ENCODE measurements at places on chromosomes 13 and 19.

DNA sequence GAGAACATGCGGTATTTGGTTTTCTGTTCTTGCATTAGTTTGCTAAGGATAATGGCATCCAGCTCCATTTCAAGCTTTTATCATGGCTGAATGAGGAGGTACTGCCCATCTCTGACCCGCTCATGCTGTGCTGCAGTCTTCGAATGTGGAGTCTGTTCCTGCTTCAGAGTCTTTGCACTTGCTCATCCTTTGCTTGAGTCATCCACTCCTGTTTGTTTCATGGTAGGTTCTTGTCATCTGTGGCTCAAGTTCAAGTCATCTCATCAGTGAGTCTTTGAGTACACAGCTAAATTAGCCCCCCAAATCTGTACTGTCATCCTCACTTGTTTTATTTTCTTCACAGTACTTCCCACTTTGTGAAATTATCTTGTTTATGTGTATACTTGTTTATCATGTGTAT lies 5.4 kb downstream of the UCHL3 start:
- DNase-seq: no peak

DNA sequence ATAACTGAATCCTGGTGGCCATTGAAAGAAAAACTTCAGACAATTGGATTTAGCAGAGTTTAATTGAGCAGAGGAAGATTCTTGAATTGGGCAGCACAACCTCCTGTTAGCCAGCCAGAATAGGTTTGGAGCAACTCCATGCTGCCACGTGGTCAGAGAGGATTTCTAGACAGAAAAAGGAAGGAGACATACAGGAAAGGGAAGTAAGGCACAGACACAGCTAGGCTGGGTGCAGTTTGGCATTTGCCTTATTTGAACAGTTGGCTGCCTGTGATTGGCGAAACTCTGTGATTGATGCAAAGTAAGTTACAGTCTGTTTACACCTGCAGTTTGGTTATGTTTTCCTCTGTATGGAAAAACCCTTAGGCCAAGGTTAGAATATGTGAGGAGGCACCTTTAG lies 85.8 kb upstream of the SPATA13 start:
- no peak for DNase-seq

DNA sequence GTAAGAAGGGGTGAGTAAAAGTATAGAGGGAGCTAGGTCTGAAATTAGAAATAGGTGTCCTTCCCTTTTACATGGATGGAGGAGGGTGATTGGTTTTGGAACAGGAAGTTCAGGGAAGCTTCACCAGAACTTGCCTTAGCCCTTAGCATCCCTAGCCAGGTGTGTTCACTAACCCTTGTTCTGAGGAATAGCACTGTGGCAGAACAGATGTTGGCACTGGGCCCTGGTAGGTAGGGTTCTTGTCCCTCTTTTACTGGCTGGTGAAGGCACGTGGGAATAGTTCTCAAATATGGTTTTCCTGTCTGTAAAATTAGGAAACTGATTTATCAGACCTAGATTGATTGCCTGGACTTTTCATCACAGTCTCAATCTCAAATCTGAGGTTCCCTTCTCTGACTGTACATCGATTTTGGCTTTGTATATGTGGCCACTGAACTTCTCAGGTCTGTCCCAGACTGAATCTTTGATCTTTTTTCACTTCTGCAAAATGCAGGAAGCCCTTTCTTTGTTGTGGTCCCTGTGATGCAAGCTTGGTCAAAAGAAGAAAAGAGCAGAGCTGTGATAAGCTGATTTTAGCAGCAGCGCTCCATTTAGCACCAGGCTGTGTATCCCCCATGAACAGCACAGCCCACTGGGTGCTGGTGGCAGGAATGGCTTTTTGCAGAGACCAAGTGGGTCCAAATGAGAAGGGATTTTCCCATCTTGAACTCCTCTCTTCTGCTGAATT lies 86.2 kb upstream of the HTR2A start:
- no peak for DNase-seq

DNA sequence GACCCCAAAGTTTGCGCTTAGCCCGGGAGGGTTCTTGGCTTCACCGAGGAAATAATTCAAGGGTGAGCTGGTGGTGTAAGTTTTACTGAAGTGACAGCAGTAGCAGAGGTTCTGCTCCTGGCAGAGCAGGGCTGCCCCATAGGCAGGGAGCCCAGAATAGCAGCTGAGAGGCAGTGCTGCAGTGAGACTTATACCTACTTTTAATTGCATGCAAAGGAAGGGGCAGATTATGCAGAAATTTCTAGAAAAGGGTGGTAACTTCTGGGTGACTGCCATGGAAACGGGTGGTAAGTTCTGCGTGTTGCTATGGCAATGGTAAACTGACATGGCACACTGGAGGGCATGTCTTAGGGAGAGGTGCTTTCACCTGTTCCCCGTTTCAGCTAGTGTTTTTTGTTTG lies 17.5 kb upstream of the CAMSAP3 start:
- no peak for DNase-seq

DNA sequence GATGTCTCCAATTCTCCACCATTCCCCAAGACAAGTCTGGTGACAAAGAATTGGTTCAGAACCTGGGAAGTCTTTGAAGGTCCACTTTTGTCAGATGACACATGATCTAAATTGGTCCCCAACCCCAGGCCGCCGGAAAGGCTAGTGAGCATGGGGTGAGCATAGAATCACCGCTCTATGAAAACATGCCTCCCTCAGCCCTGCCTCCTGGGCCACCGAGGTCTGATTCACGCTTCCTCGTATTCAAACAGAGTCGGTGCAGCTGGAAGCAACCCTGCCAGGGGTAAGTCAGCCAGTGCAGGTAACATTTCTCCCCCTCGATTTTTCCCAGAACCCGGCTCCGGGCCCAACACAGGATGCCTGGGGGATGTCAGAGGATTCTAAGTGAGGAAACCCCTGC lies 33.9 kb upstream of the KLF2 start:
- no peak for DNase-seq

GRCh38 chr13:67076378-67076777 lies 153.8 kb downstream of the PCDH9 start:
- DNase-seq: no peak

DNA sequence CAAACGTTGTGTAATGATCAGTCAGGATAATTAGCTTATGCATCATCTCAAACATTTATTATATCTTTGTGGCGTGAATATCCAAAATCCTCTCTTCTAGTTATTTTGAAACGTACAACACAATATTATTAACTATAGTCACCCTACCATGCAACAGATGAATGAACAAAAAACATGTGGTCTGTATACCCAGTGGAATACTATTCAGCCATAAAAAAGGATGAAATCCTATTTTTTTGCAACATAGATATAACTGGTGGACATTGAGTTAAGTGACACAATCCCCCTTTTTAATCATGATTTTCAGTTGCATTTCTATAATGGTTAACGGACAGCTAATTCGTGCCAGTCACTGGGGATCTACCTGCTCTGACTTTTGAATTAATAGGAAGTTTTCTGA lies 145.6 kb downstream of the SOX1 start:
- DNase-seq: no peak

GRCh38 chr19:39878398-39878797 lies 32.2 kb upstream of the FBL start:
- no peak for DNase-seq

GRCh38 chr19:31316201-31316951 lies 32.9 kb downstream of the TSHZ3 start:
- DNase-seq: no peak

- DNase-seq: no peak
These were observed at the start of gene CNMD for GRCh38 chr13:52739468-52740071. Gene CNMD (minus strand): TSS chr13:52739820. CDS start chr13:52739701, 119 bp downstream.

DNA sequence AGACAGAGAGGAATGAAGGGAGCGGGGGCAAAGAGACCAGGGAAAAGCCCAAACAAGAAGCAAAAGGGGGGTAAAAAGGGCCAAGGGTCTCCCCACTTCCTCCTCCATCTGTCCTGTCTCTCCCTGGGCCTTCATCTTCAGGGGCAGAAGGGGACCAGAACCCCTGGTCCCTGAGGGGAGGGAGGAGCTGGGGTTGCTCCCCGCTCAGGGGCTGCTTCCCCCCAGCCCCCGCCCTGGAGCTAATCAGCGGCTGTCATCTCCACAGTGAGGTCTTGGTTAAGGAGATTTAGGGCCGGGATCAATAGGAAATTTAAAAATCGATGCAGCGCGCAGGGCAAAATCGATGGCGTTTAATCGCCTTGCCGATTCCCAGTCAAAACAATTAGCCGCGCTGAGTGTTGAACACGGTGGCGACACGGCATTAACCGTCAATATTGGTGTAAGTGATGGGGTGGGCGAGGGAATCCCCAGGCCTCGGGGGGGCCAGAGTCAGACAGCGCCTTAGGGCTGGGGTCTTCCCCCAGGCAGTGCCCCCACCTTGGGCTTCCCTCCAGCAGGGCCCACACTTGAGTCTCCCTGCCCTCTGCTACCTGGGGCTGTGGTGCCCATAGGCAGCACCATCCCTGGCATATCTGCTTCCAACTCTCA lies 29.5 kb upstream of the POU2F2 start:
- no peak for DNase-seq

GRCh38 chr19:364496-365287 lies 20.1 kb upstream of the MIER2 start:
- no peak for DNase-seq

DNA sequence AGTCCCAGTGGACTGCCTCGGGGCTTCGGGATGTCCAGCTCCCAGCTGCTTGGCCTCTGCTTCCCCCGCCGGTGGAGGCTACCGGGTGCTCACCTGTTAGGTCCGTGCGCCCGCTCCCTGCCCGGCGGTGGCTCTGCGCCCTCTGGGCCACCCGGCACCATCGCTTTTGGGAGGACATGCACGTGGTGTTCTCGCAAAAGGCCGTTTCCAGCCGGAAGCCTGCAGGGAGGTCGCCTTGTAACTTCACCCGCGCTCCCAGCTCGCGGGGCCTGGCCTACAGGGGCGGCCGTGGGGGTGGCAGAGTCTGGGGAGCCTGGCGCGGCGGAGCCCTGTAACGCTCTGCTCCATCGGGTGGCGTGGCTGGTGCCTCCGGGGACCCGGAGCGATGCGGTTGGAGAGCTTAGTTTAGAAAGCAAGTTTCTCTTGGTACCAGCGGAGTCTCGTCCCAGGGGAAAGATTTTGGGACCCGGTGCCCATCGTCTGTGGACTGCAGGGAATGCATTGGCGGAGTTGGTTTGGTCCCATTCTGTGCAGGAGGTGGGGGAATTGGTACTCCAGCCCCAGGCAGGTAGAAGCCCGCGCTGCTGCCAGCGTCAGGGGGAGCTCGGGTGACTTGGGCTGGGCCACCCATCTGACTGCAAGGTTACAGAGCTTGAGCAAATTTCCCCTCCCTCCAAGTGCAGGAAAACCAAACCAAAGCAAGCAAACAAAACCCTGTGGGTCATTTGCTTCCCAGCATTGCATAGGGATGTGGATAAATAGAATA lies 673 bp downstream of the SPATA13 start:
- DNase-seq: peak; percentile 20

GRCh38 chr19:42762789-42763188 lies 2.7 kb downstream of the PSG8 start:
- no peak for DNase-seq

- no peak for DNase-seq
These were observed 24.2 kb downstream of the TEX29 start for GRCh38 chr13:111344471-111345191.

GRCh38 chr13:75581874-75582640 lies 32.5 kb downstream of the UCHL3 start:
- no peak for DNase-seq

Data from effector CD4-positive, alpha-beta T cell (primary cell).